CD4-positive, alpha-beta T cell (primary cell): ENCODE measurements at places on chromosomes 4 and X.

GRCh38 chr4:162056990-162057389 is 106.8 kb downstream of the FSTL5 start:
- DNase-seq, result no peak

DNA sequence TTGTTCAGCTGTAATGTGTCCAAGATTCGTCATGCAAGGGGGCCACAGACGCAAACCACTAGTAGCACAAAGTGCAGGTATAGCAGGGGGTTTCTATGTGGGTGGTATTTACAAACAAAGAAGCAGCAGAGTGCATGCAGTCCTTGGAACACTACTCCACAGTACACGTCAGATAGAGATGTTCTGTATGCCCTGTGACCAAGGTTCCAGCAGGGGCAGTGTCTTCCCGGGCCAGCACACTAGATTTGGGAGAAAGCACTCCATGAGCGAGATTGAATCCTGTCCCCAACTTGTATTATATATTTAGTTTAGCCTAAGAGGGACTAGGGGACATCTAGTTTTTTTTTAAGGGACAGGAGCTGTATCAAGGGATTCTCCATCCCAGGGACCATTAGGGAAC is 54.4 kb upstream of the ESX1 start:
- DNase-seq, result no peak

DNA sequence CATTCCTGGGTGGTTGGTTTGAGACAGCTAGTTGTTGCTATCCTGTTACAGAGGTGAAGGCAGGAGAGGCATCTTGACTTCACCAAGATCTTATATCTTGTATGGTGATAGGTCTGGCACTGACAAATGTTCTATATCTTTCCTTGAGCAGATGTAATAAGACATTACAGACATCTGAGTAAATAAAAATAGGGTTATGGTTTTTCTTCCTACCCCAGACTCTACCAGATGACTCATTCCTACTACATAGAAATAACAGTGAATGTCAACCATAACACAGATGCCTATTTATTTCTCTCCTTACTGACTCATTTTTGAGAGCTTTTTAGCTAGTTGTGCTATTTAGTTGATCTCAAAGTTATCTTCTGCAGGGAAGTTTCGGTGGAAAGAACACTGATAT is 21.9 kb downstream of the HNRNPH2 start:
- no peak for DNase-seq

DNA sequence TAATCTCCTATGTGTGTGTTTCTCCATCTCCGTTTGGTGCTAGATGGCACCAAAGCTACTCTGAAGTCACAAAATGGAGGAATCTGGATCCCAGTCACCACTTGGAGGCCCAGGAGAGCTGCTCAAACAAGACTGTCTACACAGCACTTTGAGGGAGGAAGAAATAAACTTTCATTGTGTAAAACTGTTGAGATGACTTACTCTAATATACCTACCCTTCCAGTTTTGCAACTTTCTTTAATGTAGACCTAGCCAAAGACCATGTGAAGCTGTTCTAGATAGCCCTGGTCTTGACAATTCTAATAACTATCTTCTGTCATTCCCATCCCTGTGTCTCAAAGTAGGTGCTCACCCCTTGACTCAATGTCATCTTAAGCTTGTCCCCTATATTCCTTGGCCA is 52.8 kb upstream of the TAB3 start:
- no peak for DNase-seq

GRCh38 chrX:38166478-38167083 is 54.1 kb downstream of the SRPX start:
- no peak for DNase-seq

GRCh38 chr4:66048861-66049260 is 378.6 kb upstream of the EPHA5 start:
- DNase-seq, result no peak

GRCh38 chr4:92236877-92237276 is 66.9 kb upstream of the GRID2 start:
- DNase-seq, result no peak

GRCh38 chrX:136255541-136255940 is 4.3 kb upstream of the MAP7D3 start:
- DNase-seq, result no peak

DNA sequence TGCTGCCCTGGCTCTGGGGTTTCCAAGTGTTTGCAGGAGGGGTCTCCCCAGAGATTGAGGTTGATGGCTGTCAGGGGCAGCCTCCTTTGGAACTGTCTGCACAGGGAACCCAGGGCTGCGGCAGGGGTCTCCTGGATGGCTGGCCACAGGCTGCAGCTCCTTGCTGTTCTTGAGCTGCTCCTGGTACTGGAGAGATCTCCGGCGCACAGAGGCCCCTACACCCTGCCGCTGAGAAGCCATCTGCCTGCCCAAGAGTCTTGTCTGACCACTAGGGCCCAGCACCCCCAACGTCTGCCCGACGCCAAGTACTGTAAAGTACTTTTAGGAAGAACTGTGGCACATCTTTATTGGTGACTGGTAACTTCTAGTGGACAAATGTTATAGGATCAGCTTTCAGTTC is 13.5 kb downstream of the STIM2 start:
- no peak for DNase-seq

GRCh38 chr4:158796370-158797140 is 27.7 kb downstream of the FNIP2 start:
- DNase-seq, result no peak

- no peak for DNase-seq
Observed at GRCh38 chrX:100090931-100091330, 319.1 kb downstream of the PCDH19 start.

- no peak for DNase-seq
Observed at GRCh38 chrX:38102875-38103274, 96.5 kb downstream of the SYTL5 start.

DNA sequence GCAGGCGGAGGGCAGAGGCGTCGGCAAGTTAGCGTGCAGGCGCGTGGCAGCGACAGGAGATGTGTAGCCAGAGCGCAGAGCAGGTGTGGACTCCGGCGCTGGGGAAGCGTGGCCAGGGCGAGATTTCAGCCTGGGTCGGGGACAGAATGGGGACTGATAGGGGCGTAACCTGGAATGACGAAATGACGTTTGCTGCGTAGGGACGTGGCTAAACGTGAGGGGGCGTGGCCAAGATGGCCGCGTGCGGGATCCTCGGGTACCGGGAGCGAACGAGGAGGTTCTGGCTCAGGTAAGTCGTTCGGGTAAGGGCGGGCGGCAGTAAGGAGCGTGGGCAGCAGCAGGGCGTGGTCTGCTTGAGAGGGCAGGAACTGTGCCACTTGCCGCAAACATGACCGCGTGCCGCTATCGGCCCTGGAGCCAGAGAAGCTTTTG is 10.9 kb upstream of the CLTRN start:
- DNase-seq, result peak; percentile 91

GRCh38 chr4:128384765-128385598 is 97.4 kb upstream of the PGRMC2 start:
- DNase-seq, result no peak

GRCh38 chr4:77349796-77350195 is 192.8 kb downstream of the CCNG2 start:
- no peak for DNase-seq

DNA sequence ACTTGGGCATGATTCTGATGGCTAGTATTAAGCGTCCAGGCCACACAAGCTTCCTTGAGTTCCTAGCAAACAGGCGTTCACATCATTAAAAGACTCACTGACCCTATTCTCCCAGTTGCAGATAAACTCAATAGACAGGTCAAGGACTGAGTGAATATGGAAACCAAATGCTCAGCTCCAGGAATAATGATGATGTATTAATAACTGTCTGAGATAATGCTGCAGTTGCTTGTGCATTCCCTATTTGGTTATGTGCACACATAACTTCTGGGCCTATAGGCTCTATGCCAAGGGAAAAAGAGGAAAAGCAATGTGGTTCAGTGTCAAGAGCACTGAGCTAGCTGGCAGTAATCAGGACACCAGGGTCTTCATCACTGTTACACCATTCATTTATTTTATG is 3.5 kb downstream of the RAB9B start:
- DNase-seq, result no peak

- DNase-seq, result no peak
Observed at GRCh38 chr4:176302283-176303275, 17.2 kb upstream of the SPCS3 start.

GRCh38 chrX:107750263-107750662 is 25.3 kb downstream of the TSC22D3 start:
- DNase-seq, result no peak
